ENCODE measurements at places on chromosomes 13 and 19.

GRCh38 chr19:32471095-32471494 lies 65.5 kb downstream of the DPY19L3 start:
- no peak for DNase-seq

DNA sequence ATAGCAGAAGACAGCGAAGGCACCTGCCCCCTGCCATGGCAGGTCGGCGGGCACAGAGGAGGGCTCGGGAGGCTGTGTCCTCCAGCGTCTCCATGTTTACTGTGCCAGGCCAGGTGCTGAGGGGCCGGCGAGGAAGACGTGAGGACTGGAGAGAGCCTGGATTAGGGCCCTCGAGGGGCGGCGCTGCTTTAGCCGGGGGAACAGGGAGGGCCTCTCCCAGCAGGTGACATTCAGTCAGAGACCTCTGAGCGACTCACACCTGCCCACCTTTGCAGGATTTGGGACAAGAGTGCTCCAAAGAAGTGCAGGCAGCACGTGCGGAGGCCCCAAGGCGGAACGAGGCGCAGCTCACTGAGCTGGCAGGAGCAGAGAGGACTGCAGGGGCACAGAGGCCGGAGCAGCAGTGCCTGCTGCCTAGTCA lies 17.6 kb downstream of the KDM4B start:
- DNase-seq, result no peak

DNA sequence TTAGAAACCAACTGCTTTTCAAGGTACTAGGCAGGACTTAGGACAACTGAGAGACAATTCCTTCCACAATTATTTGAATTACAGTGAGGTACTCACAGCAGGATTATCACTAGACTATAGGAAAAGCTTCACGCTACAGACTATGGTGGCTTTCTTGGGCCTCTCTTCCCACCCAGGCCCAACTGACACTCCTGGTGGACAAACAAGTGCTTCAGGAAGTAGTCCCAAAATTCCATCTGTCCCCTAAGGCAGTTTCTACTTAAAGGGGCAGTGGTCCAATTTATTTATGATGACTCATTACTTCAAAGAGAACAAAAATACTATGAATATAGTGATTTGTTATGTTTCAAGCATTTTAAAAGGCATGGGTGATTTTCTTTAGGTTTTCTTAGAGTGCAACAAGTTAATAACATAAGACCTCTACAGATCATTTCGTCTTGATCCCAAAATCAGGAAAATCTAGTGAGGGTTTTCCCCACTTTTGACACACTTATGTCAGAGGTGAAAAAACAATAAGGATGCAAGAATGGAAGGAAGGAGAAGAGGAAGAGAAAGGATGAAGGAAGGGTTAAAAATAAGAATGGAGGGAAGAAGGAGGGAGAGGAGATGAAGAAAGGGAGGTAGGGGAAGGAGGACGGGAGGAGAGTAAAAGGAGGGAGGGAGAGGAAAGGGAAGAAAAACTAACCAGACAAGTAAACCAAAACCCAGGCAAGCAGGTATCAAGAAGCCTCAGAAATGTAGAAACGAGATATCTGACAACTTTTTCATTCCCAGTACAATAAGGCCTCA lies 100.7 kb downstream of the SERP2 start:
- no peak for DNase-seq

DNA sequence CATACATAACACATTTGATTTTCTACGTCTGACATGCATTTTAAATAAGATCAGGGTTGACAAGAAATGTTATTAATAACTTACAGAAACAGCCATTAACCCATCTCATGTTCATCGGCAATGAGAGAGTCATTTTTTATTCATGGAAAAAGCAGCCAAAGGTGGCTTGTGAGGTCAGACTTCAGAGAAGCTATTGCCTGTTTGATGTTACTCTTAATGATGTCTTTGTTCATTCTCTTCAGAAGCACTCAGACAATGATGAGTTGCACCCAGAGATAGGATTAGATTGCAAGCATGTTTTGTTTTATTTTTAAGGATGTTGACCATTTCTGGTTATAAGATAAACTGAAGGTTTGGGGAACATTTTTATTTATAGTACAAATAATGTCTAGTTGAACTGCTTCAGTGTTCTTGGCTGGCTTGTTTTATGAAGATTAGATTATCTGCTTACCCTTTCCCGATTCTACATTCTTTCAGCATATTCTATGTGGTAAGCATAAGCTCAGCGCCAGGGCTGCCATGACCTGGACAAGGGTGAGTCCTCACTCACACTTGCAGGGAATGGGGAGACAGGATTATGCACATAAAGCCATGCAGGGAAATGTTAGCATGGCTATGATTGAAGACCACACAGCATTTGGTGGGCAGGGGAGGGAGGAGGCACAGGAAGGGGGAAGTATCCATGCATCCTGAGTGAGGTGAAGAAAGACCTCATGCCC lies 288.1 kb downstream of the MTUS2 start:
- no peak for DNase-seq

GRCh38 chr13:51370116-51370515 lies 30.6 kb downstream of the SERPINE3 start:
- no peak for DNase-seq

- DNase-seq, result no peak
These were observed 67.3 kb downstream of the ZAR1L start for GRCh38 chr13:32247887-32248286.

DNA sequence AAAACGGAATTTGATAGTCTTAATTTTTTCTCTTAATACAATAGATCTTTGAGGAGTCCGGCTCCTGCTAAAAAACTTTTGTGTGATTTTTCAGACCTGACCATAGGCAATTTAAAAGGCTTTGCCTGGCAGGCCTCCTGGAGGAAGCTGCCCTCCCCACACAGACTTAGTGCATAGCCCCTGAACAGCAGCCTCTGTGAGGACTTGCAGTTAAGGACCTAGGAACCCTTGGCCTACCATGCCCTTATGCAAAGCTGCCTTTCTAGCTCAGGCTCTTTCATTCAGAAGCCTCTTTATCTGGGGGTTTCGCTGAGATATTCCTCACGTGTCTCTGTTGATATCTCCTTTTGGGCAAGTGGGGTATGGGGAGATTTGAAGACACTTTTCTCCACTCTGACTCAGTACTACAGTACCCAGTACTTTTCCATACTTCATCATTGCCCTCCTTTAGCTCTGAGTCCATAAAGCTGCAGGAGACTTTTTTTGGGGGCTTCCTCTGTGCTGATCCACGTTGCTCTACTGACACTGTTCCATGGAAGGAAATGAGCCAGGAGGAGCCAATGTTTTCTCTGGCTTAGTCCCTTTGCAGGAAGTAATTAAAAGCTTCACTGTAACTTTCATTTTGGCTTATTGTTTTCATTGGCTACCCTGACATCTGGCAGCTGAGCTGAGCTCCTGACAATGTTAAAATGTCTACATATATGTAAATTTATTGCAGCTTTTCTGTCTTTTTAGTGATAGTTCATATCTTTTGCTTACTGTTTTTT lies 283.1 kb downstream of the TDRD3 start:
- DNase-seq, result no peak

DNA sequence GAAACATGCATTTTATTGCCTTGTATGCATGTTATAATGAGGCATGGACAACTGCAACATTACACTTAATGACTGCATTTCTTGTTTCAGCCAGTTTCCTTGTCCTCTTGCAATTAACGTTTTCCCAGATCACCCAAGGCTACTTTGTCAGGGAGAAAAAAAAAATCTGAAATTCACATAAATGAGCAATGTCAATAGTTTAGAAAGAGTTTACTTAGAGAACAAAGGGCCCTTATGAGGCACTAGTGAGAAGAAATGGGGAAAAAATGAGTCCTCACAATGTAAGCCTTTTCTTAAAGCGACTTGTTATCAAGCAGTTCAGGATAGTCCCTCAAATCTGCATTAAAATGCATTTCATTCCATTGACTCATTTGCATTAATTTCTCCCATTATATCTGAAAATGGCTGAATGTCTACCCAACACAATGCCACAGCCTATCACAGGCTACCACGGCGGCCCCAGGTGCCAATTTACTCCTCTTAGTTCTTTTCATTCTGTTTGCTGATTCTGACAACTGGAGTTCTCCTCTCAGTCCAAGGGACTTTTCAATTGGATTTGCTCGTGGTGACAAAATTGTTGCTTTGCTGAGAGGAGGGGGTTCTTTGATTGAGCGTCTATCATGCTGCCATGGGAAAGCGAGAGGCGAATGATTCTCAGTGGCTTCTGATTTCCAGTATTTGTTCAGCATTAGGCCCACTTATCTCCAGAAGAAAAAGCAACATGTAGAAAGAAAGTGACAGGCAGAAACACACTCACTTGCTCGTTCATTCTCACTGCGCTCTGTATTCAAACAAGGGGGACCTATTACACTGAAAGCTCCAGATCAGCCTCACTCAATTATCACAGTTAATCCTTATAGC lies 107.1 kb downstream of the DACH1 start:
- no peak for DNase-seq
